Fibroblast of gingiva (primary cell): ENCODE measurements at places on chromosomes 11 and 22.

DNA sequence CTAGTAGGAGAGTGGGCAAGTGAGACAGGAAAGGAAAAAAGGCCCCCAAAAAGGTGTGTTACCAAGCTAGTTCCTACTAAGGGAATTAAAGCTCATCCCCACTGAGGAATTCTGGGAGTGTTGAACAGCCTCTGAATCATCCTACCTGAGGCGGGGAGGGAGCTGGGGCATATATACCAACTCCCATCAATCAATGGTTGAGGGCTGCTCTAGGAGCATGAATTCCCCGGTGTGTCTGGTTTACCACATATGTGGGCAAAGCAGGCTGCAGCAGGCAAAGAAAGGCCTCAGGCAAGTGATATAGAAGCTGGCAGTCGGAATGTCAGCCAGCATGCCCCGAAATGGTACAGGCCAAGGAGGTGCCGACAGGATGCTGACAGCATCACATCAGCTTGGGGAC is 23.6 kb upstream of the CDON start:
- DNase-seq: no peak

- DNase-seq: no peak
Measured at GRCh38 chr22:32725369-32725988, 76.0 kb upstream of the TIMP3 start.

- no peak for DNase-seq
Measured at GRCh38 chr11:114122686-114123085, 63.2 kb downstream of the ZBTB16 start.

DNA sequence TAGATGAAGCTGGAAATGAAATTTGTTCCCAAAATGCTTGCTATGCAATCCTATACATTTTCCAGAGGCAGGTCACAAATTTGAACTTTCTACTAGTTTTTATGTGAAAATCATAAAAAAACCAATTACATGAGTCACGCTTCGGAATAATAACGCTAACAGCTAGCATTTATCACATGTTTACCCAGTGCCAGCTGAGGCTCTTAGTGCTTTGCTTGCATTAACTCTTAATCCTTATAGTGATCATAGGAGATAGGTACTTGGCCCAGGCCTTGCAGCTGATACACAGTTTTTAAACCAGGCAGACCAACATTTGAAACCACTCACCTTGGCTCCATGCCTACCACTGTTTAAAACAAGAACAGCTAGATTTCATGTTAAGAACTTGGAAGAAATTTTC is 131.8 kb upstream of the RAG2 start:
- no peak for DNase-seq

DNA sequence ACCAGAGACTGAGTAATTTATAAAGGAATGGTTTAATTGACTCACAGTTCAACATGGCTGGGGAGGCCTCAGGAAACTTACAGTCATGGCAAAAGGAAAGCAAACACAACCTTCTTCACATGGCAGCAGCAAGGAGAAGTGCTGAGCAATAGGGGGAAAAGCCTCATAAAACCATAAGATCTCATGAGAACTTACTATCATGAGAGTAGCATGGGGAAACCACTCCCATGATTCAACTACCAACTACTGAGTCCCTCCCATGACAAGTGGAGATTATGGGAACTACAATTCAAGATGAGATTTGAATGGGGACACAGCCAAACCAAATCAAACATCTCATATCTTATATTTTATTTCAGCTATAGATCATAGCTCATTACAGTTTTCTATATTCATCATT is 33.0 kb downstream of the GRIA4 start:
- DNase-seq: no peak

DNA sequence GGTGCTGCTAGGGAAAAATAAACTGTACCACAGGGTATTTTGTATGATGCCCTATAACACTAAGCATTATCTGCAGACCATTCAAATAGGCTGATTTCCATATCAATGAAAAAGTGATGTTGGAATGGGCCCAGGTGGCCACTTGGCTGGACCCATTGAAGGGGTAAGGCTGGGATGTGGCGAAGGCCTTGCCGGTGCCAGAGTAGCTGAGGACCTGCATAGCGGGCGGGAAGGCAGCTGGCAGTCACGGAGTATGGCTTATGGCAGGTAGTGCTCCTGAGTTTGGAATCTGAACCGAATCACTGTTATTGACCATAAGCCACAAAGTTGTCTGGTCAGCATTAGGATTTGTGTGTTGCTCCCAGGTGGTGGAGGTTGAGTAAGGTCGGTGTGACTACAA is 131.0 kb downstream of the MICAL2 start:
- no peak for DNase-seq

DNA sequence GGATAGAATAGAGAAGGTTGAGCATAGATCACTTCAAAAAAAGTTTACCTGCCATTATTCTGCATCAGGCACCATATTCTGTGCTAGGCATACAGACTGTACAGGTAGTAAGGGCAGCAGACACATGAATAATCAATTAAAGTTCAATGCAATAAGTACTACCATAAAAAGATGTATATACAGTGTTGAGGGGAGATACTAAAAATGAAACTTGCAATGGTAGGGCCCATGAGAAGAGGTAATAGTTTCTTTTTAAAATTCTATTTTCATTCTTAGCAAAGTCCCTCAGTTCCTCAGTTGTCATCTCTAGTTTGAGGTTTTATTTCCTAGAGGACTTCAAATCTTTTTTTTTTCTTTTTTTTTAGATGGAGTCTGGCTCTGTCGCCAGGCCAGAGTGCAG is 819.9 kb downstream of the FAM181B start:
- DNase-seq: no peak

DNA sequence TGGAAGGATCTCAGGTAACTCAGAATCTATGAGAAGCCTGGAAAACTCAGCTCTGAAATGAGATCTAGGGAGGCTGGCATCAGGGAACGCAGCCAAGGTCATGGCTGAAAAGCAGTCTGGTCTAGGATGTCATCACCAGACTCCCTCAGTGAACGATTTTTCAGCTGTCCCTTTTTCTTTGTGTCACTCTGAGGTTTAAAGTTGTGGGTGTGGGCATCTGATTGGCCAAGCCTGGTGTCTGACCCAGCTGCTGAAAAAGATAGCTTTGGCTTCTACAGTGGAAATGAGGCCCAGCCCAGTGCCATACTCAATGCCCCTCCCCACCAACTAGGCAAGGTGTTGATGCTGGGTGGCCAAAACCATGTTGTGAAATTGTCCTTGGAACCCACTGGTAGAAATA is 14.5 kb downstream of the RPS3 start:
- DNase-seq: no peak

- DNase-seq: no peak
Measured at GRCh38 chr11:2097998-2098690, 41.0 kb downstream of the IGF2 start.

- peak; percentile 26 for DNase-seq
Measured at GRCh38 chr22:49810363-49811019, 17.2 kb downstream of the BRD1 start.

DNA sequence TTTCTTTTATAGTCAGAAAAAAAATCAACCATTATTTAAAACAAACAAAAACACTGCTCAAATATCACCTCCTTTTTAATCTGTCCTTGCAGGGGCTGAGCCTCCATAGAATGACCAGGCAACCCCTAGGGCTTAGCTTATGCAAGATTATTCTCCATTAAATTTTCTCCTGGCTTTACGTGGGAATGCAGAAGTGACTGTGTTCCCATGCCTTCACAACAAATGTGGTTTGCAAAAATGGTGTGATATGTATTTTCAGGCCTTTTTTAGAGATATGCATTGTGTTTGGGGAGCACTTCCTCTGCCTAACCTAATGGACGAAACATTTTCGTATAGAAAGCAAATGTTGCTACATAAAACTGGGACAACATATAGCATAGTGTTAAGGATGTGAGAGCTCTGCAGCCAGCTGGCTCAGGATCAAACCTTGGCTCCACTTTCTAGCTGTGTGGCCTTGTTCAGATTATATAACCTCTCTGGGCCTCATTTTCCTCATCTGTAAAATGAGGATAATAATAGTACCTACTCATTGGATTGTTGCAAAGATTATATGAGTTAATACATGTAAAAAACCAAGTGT is 82.6 kb downstream of the PARVA start:
- DNase-seq: no peak

DNA sequence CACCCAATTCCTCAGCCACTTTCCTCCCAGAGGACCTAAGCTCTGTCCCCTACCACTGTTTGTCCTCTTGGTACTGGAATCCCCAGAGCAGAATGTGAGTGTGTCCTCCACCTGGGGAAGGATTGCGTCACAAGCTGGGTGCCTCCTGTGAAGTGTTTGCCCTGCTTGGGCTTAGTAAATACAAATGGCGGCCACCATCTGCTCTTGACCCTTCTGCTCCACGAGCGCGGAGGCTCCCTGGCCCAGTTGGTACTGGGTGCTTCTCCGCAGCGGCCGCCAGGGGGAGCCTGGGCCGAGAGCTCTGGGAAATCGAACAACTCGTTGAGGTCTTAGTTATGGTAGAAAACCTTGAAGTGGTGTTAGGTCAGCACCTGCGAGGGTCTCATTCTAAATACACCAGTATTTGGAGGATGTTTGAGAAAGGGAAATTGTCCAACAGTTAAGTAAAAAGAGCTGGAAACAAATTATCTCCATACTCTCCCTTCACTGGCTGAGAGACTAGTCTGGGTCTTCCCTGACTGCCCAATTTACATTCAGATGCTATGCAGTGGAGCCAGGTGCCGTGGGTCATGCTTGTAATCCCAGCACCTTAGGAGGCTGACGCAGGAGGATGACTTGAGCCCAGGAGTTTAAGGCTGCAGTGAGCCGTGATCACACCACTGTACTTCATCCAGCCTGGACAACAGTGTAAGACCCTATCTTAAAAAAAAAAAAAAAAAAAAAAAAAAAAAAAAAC is 74.6 kb upstream of the TEAD1 start:
- no peak for DNase-seq

- peak; percentile 32 for DNase-seq
Measured at GRCh38 chr11:19890308-19890707, 177.7 kb downstream of the NAV2 start.

- no peak for DNase-seq
Measured at GRCh38 chr11:134153147-134153905, 70.4 kb downstream of the NCAPD3 start.

- no peak for DNase-seq
Measured at GRCh38 chr11:126214441-126214840, 2.9 kb downstream of the FAM118B start.

DNA sequence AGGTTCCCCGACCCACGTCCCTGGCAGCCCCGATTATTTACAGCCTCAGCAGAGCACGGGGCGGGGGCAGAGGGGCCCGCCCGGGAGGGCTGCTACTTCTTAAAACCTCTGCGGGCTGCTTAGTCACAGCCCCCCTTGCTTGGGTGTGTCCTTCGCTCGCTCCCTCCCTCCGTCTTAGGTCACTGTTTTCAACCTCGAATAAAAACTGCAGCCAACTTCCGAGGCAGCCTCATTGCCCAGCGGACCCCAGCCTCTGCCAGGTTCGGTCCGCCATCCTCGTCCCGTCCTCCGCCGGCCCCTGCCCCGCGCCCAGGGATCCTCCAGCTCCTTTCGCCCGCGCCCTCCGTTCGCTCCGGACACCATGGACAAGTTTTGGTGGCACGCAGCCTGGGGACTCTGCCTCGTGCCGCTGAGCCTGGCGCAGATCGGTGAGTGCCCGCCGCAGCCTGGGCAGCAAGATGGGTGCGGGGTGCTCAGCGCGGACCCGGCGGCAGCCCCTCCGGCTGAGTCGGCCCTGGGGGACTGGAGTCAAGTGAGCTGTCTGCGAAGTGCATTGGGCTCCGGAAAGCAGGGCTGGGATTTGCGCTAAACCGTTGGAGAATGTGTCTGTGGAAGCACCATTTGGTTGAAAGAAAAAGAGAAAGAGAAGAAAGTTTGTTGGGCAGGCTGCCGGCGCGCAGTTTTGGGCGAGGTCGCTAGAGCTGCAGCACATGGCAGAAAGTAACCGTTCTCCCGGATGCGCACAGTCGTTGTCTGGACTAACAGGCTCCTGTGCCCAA is at the start of gene CD44:
CD44 (plus strand) TSS at position 229 of the 779 bp plus-strand sequence; CDS start at position 362, 133 bp downstream.
- peak; percentile 94 for DNase-seq

GRCh38 chr11:46560300-46560991 is 33.4 kb downstream of the AMBRA1 start:
- peak; percentile 4 for DNase-seq
